ENCODE measurements at places on chromosomes 1 and 21. TPM values are rescaled to one million over a fixed set of nuclear protein-coding genes. Genes with fewer than 3 reads are reported as not detected.
A peak's percentile ranks its signal among the peaks of the same experiment; 100 is the strongest.

LCE1A gene
- polyA plus RNA-seq, result not detected

EXTL1 gene
- polyA plus RNA-seq, result 0.51 TPM

RBP7 gene
- 14.9 TPM for polyA plus RNA-seq

VWA5B1 gene
- not detected for polyA plus RNA-seq

DNA sequence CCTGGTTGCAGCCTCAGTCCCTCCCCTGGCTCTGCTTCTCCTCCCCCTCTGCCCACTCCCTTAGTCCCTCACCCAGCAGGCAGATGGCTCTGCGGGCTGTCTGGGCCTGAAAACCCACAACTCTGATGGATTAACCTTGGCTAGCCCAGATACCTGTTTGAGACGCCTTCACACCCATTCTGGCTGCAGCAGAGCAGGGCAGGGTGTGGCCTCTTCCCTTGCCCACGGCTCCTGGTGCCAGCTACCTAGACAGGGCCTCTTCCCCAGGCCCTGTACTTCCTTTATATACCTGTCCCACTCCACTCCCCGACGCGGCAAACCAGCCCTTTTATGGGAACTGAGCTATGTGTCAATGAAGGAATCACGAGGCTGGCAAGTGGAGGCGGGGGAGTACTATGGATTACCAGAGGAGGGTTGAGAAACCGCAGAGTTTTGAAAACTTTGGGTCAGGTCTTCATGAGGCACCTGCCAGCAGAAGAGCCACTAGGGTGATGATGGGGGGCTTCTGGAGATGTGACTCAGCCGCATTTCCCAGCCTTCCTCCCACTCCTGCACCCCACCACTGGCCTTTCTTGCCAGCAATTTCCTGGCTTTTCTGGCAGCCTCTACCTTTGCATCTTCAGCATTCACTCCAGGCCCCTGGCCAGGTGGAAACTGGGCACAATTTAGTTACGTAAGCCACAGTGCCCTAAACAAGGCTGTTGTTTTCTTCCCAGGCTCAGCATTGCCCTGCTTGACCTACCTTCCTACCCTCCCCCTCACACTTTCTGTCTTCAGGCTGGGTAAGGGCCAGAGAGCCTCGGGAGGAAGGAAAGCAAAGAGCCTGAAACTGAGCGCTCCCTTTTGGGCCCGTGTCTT lies at the start of gene CHI3L1:
CHI3L1 (minus strand) TSS at position 259 of the 858 bp plus-strand sequence; CDS start at position 178, 81 bp downstream.
- no peak for DNase-seq

DNA sequence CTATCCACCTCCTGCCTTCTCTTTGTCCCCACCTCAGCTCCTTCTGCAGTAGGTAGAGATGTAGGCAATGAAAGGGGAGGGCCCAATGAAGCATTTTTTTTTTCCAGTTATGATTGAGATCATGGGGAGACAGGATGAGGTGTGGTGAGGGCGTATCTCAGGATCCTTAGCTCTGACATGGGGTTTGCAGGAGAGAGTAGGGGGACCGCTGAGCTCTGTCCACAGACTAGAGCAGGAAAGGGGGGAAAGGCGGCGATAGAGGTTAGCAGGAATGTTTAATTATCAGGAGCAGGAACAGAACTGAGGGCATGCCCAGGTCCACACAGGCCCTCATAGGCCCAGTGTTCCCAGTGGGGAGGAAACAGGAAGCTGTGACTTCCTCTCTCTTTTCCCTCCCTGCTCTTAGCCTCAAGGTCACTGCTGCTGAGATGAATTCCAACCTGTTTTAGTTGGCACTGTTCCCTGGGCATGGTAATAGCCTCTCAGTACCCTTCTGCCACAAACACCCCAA lies 901 bp upstream of the RXFP4 start:
- peak; percentile 90 for DNase-seq

DNA sequence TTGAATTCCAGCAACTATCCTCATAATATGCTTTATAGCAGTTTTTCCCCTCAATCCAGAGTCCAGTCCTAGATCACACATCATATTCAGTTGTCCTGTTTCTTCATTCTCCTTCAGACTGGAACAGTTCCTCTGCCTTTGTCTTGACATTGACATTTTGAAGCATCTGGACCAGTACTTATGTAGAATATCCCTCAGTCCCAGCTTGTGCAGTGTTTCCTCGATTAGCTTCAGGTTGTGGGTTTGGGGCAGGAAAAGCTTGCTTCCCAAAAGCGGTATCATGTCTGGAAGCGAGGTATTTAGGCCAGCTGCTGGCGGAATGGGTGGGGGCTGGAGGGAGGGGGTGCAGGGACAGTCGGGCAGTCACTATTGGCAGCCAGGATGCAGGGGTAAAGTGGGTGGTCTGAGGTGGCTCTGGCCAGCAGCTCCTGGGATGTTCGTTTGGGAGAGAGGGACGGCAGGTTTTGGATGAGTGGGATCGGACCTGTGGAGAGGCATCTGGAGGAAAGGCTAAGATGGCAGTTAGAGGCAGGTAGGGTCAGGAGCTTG lies 6.5 kb downstream of the THEMIS2 start:
- no peak for DNase-seq

GRCh38 chr1:235907187-235907896 lies 40.6 kb upstream of the LYST start:
- DNase-seq, result no peak

DNA sequence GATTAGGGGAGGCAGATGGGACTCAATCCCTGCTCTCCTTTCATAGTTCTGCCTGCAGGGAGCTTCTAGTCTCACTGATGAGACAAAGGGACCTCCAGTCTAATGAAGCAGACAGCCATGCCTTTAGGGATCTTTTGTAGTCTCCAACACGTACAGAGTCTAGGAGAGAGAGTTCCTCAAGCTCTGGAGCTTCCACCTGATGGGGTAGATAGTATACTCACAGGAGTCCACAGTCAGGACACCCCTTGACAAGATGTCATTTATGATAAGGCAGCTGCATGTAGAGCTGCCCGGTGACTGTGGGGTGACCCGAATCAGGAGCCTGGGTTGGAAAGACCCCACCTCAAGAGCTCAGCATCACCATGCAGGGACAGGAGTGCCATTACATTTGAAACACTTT lies 55.3 kb upstream of the CNTN2 start:
- no peak for DNase-seq

DNA sequence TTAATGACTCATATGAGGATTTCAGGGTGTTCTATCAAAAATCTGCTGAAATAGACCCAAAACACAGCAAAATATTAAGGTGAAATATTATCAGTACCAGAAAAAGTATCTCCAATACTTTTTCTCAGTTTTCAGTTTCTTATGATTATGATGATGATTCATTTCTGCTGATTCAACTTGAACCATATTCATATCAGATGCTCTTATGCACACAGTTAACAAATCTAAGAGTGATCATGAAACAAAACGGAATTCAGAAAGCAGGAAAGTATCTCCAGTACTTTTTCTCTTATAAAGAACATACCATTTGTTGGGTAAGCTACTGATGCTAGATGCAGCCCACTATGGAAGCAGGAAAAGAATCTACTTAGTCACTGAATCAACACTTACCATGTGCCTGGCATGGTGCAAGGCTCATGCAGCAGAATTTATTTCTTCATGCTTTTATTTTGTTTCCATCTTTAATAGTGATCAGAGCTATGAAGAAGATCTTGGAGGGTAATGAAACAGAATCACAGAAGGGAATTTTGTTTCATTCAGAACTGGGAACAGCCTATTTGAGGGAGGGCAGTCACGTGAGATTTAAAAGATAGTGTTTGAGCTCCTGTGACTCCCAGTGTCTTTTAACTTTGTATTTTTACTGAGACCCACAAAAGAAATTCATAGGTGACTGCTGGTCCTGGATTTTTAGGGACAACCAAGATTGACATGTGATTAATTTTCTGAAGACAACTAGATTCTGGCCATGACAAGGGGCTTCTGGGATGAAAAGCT lies 480.6 kb downstream of the SETD4 start:
- no peak for DNase-seq

DNA sequence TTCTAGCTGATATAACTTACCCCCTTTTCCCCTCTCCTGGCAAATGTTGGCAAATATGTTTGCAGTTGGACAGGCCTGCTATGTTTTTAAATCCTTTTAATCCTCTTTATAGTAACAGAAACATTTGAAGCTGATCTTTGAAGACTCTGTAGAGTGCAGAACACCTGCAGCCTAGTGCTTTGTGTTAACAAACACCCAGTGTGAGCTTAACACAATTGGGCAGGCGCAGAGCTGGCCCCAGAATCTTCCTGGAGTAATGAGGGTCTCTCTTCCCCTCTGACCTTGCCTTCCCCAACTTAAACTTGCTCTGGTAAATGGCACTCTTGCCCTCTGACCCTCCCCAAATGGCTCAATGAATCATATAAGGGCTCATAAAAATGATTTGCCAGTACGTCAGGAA lies 247.9 kb upstream of the LYPLAL1 start:
- DNase-seq, result no peak

- no peak for DNase-seq
These were observed 37.3 kb upstream of the MORC3 start for GRCh38 chr21:36282568-36283230.

DNA sequence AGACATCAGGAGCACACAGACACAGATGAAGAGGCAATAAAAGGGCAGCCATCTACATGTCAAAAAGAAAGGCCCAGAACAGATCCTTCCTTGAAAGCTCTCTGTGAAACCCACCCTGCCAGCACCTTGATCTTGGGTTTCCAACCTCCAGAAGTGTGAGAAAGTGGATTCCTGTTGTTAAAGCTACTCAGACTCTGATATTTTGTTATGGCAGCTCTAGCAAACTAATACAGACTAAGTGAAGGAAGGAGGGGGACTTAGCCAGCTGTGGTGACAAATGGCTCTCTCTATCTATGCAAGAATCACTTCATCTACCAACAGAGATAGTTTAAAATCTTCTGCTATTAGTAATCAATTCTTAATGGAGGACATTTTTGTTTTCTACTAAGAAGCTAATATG lies 10.4 kb downstream of the SAMSN1 start:
- no peak for DNase-seq

DNA sequence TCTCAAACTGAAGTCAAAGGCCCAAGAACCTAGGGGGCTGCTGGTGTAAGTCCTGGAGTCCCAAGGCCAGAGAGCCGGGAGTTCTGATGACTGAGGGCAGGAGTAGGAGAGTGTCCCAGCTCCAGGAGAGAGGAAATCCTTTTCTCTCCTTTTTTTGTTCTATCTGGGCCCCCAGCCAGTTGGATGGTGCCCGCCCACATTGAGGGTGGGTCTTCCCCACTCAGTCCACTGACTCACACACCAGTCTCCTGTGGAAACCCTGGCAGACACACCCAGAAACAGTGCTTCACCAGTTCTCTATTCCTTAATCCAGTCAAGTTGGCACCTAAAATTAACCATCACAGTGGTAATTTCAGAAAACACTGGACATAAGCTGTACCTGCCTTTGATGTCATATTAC lies 12.7 kb upstream of the WDR26 start:
- no peak for DNase-seq

GRCh38 chr1:94973309-94973922 lies 46.5 kb upstream of the CNN3 start:
- DNase-seq, result no peak

- no peak for DNase-seq
These were observed 413.4 kb downstream of the DSCAM start for GRCh38 chr21:40433538-40433937.

GRCh38 chr1:46008585-46008984 lies 123.8 kb downstream of the PIK3R3 start:
- no peak for DNase-seq
